Fibroblast of skin of right biceps (primary cell): ENCODE measurements at places on chromosomes 2 and 18.

DNA sequence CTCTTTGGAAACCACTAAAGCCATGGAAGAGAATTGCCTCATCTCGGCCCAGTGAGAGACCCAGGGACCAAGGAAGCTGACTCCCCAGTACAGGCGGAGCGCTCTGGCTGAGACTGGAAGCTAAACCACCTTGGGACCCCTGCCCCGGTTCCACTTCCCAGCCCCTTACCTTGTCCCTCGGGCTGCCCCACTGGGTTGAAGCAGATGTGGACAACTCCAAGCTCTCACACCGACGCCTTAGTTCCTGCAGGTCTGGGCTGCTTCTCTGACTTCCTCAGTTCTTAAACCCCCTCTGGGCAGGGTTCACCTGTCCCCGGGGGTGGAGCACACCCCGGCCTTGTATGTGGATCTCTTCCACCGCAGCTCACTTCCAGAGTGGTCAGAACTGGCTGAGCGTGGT is 266.2 kb downstream of the PHLPP1 start:
- no peak for DNase-seq

- DNase-seq, result peak; percentile 25
Measured at GRCh38 chr2:138276339-138276738, 225.2 kb upstream of the SPOPL start.

DNA sequence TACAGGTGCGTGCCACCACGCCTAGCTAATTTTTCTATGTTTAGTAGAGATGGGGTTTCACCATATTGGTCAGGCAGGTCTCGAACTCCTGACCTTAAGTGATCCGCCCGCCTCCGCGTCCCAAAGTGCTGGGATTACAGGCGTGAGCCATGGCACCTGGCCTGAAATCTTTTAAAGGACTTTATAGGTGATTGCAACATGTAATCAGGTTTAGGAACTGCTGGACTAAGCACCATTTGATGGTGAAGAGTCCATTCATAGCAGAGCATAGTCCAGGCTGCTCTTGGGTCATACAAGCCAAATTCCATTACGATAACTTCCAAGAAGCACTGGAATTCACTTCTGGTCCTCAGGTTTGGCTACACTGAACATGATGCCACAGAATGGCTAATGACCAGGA is 200.6 kb upstream of the SMAD2 start:
- DNase-seq, result no peak

GRCh38 chr2:47297767-47298425 is 105.1 kb upstream of the MSH2 start:
- no peak for DNase-seq

DNA sequence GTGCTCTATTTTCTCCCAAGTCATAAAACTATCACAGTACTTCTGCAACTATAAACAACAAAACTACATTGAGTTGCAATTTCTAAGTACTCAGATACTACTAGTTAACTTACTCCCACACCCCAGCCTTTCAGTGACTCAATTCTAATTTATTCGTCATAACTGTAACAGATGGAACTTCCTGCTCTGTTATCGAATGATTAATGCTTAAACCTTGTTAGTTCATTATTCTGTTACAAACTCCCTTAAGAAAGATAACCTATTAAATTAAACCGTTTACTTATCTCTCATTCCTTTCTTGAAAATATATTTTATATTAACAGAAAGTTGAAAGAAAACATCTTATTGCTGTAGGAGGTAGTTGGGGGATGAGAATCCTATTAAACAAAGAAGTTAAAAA is 17.0 kb downstream of the TNFAIP6 start:
- DNase-seq, result peak; percentile 83

DNA sequence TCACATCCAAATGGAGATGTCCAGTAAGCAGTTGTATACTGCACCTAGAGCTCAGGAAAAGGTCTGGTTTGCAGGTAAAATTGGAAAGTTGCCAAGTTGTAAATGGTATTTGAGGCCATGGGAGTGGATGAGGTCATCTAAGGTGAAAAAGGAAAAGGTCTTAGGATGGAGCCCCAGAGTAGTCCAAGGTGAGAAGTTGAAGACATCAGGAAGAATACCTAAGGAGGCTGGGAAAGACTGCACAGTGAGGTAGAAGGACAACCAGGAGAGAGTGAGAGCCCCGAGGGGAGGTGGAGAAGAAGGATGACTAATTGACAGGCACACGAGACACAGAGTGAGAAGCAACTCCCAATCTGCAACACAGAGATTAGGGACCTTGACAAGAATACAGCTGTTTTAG is 10.7 kb downstream of the DPP4 start:
- no peak for DNase-seq

DNA sequence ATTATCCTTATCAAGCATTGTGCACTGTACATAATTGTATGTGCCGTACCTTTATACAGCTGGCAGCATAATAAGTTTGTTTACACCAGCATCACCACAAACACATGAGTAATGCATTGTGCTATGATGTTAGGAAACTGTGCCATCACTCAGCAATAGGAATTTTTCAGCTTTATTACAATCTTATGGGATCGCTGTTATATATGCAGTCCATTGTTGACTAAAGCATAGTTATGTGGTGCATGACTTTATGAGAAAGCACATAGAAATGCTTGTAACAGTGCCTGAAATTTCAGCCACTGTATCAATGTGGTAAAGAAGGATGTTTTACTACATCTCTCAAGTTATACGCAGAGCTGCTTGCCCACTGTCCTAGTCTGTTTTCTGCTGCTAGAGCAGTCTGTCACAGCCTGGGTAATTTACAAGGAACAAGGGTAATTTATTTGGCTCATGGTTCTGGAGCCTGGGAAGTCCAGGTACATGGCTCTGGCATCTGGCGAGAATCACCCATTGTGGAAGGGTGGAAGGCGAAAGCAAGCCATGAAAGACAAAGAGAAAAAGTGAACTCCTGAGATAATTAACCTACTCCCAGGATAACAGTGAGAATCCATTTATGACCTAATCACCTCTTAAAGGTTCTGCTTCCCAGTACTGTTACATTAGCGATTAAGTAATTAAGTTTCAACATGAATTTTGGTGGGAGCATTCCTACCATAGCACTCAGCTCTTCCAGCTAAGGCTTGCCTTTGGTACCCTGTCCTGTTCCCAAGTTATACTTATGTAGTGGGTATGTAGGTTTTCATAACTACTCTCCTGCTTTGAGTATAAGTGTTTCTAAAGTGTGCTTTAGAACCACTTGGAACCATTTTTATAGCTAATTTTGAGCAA is 4.6 kb downstream of the MAP3K20 start:
- peak; percentile 97 for DNase-seq

- no peak for DNase-seq
Measured at GRCh38 chr18:11975723-11976122, 5.6 kb upstream of the IMPA2 start.

DNA sequence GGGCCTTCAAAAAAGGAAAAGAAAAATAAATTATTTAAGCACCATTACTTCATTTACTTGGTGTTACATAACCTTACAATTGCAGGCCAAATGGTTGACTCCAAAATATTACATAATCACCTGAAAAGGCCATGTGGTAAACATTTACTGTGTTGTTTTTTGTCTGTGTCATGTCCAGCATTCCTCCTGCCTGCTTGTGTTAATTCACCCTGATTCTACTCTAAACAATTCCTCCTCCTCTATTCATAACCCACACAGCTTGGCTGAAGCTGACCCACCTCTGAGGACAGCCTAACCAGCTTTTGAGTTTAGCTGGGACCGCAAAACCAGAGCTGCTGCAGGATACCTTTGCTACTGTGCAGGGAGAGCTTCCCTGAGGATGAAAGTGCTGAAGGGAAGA is 35.4 kb downstream of the TMX3 start:
- DNase-seq, result no peak

GRCh38 chr2:192675681-192676080 is 480.9 kb upstream of the TMEFF2 start:
- no peak for DNase-seq

GRCh38 chr18:63936156-63936931 is 12.8 kb upstream of the HMSD start:
- DNase-seq, result peak; percentile 78

DNA sequence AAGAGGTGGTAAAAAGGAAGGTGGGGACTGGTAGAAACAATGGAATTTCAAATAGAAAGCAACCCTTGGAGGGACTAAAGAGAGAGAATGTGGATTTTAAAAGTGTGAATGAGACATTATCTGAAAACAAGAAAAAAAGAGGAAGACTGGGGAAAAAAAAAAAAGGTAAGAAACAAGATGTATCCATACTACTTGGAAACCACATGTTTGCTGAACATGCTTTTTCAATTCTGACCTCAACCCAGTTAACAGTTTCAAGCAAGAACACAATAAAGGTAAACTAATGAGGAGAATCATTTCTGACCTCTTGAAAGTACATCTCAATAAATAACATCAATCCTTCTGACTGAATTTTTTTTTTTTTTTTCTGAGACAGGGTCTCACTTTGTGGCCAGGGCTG is 2.6 kb downstream of the FARSB start:
- DNase-seq, result no peak

GRCh38 chr18:8433771-8434170 is 175.5 kb upstream of the RAB12 start:
- DNase-seq, result no peak

DNA sequence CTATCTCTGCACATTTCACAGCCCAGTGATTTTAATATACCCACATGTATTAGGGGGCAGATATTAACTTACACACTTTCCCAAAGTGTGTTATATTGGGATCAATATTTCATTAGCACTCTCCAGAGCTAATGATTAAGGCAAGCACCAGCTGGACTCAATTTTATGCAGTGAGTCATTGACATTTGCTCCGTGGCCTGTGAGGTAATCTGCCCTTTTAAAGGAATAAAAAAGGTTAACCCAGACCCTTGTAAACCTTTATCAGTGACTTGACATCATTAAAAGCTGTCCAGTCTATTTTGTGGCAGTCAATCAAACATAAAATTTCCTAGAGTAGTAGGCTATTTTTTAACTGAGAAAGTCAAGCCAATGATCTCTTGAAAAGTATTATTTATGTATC is 1870.4 kb upstream of the CELF4 start:
- DNase-seq, result no peak

DNA sequence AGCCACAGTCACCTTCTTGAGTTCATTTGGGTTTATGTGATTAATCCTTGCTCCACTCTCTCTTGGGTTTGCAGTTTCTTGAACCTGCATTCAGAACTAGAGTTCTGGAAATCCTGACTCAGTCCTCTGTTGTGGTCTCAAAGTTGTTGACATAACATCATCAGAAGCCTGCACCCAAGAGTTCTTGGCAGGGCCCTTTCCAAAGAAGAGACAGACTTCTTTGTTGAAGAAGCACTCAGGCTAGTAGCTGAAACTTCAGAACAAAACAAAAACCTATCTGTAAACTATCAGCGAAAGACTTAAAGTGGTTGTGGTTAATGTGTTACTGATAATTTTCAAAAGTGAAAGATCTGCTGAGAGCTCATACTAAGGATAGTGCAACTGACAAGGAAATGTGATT is 120.8 kb downstream of the FAM168B start:
- DNase-seq, result no peak

DNA sequence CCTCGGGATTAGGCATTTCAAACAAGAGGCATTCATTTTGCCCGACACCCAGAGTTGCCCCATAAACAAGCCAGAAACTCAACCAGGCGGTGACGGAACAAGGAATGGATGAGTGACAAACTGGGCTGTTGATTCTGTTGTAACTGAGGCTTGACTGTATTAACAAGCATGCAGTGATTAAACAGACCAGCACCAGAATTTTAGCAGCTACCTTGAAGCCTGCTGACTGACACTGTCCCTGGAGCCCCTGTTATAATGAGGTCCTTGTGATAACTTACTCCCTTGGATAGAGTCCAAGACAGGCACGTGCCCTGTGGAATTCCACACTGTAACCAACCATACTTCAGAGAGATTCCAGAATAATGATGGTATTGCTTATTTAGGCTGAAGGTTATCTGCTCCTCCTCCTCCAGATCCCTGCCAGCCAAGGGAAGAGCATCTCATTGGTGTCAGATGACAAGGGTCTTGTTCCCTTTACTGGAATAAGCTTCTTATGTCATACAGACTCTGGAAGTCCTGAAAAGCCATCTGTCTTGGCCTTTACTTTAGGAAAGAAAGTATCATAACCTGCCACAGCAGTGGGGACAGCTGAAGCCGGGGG is 97.1 kb upstream of the RMDN2 start:
- peak; percentile 96 for DNase-seq

DNA sequence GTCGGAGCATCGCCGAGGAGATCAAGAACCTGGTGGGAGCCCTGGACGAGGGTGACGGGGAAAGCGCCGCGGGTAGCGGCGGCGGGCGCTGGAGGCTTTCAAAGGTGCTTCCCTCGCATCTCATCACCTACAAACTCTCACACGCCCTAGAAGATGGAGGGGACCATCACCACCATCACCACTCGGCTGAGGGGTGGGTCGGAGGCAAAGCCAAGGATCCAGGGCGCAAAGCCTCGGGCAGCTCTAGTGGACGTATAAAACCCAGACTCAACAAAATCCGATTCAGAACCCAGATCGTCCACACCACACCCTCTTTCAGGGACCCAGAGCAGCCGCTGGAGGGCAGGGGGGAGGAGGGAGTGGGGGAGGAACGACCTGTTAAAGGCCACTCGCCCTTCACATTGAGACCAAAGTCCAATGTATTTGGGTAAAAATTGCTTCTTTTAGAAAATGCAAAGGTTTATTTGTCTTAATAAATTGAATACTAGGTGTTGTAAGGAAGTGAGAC is 1.5 kb downstream of the SOWAHC start:
- DNase-seq, result no peak

- DNase-seq, result peak; percentile 71
Measured at GRCh38 chr2:135820003-135820618, 16.9 kb downstream of the LCT start.

GRCh38 chr2:232293191-232293590 is 85.4 kb upstream of the ALPP start:
- no peak for DNase-seq

DNA sequence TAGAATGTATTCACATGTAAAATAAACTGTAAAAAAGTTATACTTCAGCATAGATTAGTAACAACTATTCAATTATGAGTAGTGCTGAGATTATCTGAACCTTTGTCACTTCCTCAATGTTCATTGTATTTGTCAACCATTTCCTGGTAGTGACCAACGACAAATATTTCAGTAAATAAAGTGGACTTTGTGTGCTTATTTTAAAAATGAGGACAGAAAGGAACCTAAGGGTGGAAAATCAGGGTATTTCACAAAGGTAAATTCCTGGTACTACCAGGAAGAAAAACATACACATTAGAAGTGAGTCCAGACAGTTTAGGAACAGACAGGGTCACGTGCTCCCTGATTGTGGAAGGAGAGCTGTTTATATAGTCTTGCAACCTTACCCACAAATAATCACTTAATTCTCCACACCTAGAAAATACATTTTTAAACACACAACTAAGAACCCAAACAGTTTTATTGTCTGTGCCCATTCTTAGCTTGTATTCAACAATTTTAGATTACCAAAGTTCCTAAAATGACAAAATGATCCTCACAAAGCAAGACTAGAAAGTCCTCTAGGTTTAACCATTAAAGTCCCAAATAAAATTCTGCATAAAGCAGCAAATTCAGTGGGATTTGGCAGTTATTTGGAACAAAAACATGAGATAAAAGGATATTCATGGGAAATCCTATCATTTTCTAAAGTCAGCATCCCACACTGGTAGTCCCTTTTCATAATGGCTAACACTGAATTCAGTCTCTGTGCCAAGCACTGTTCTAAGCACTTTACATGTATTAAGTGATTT is 28.2 kb downstream of the PELI1 start:
- no peak for DNase-seq
